ENCODE measurements at places on chromosomes 16 and 17. TPM values are rescaled to one million over a fixed set of nuclear protein-coding genes. Genes with fewer than 3 reads are reported as not detected.

- no peak overlapping the region for H3K4me3 ChIP-seq
- H3K27me3 ChIP-seq = no peaks in the 10 kb centered on the region
- no peaks in the 10 kb centered on the region for H3K36me3 ChIP-seq
- DNase-seq = no peak
Observed at GRCh38 chr17:70677783-70678647, 508.7 kb downstream of the KCNJ2 start.

DNA sequence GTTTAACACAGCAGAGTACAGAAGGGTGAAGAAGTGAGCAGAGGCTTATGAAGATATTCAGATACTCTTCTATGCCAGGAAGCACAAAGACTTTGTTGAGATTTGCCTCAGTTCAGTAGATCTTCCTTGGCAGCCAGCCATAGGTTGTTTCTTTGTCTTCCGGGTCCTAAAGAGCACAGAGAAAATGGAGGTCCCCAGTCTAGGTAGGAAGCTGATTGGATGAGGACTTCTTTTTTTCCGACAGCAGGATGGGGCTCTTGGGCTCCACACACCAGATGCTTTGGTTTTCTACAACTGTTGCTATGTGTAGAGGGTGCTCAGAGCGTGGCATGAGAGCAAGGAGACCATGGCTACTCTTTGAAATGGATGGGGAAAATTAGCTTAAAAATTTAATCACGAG lies 8.3 kb upstream of the CDC6 start:
- DNase-seq = no peak
- H3K4me1 ChIP-seq = peaks cover 7% of the 10 kb centered on the region
- H3K27ac ChIP-seq = no peak overlapping the region
- no peak overlapping the region for H3K4me3 ChIP-seq
- no peaks in the 10 kb centered on the region for H3K27me3 ChIP-seq

GRCh38 chr16:87389245-87389644 lies 2.9 kb upstream of the MAP1LC3B start:
- no peaks in the 10 kb centered on the region for H3K36me3 ChIP-seq
- DNase-seq = no peak
- H3K27ac ChIP-seq = peak overlapping the region; percentile 99

DNA sequence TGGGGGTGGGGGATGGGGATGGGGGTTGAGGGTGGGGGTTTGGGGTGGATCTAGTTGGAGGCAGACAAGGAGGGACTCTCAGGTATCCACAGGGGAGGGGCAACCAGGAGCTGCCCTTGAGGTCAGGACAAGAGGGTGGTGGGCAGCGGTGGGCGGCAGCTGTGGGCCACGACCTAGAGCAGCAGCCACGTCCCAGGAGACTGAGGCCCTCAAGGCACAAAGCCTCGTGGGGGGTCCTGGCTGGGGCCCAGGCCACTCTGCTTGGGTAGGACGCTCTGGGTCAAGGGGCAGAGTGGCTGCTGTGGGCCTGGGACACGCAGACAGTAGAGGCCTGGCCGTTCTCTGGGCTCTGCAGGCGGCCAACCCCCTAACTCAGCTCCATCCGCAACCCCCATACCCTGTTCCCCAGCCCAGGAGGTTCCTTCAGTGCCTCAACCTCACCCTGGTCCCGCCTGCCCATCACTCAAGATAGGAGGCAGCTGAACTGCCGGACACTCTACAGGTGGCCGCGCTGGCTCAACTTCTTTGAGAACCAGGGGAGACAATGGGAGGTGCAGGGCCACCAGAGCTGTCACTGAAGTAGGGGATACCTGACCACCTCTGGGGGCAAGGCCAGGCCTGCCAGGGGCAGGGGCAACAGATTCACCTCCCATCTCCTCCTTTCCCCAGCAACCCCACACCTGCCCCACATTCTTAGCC lies 75.6 kb downstream of the ENGASE start:
- H3K4me3 ChIP-seq = no peak overlapping the region
- no peak overlapping the region for H3K27ac ChIP-seq
- H3K27me3 ChIP-seq = no peaks in the 10 kb centered on the region
- DNase-seq = no peak
- no peaks in the 10 kb centered on the region for H3K4me1 ChIP-seq

ACSF2 gene
- total RNA-seq = 34.3 TPM

DNA sequence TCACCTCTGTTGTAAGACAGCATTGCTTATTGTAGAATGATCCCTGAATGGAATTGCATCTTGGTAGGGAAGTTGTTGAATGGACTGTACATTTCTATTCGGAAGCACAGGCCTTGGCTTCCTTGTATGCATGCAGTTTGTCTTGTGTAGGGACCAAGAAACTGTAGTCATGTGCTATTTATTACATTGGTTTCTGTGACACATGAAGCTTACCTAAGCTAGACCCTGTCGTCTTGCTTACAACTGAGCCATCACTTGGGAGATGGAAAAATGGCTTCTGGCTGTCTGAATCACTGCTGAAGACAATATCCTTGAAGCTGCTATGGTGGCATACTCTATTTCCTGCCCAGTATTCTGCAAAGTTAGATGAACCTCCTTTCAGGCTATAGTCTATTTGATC lies 29.1 kb downstream of the PPM1D start:
- H3K4me1 ChIP-seq = no peaks in the 10 kb centered on the region
- no peak overlapping the region for H3K27ac ChIP-seq
- H3K27me3 ChIP-seq = no peaks in the 10 kb centered on the region
- DNase-seq = no peak
- H3K36me3 ChIP-seq = peaks cover 6% of the 10 kb centered on the region

ANKRD40CL gene
- total RNA-seq = not detected

GRCh38 chr17:37384560-37385149 lies 8.9 kb downstream of the C17orf78 start:
- no peak overlapping the region for H3K4me3 ChIP-seq
- no peak overlapping the region for H3K27ac ChIP-seq
- no peaks in the 10 kb centered on the region for H3K27me3 ChIP-seq
- H3K4me1 ChIP-seq = no peaks in the 10 kb centered on the region

DNA sequence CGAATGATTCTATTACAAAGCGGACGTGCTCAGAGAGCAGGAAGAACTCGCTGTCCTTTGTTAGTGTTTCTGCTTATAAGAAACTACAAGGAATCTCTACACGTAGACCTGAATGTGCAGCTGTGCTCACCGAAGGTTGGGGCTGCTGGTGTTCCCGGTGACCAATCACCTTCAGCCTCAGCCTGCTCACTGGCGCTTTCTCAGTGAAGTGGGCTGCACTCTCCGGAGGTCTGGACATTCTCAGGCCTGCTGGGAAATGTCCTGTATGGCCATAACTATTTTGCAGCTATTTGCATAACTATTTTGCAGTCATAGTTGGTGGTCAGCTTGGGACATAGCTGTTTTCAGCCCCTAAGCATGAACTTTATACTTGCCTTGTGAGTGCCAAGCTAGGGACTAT lies 9.7 kb upstream of the CIAO3 start:
- H3K36me3 ChIP-seq = no peaks in the 10 kb centered on the region
- no peaks in the 10 kb centered on the region for H3K4me1 ChIP-seq

AIPL1 gene
- not detected for total RNA-seq

CMTM1 gene
- total RNA-seq = 0.84 TPM

- no peak for DNase-seq
- H3K27ac ChIP-seq = no peak overlapping the region
- H3K4me3 ChIP-seq = no peak overlapping the region
- no peaks in the 10 kb centered on the region for H3K27me3 ChIP-seq
Observed at GRCh38 chr17:2362416-2362815, 25.1 kb downstream of the SGSM2 start.

NECAB2 gene
- total RNA-seq = 2.7 TPM

GRCh38 chr16:87138316-87138715 lies 178.9 kb downstream of the C16orf95 start:
- no peak for DNase-seq
- H3K4me3 ChIP-seq = no peak overlapping the region
- H3K27me3 ChIP-seq = no peaks in the 10 kb centered on the region
- H3K27ac ChIP-seq = no peak overlapping the region
- no peaks in the 10 kb centered on the region for H3K4me1 ChIP-seq
- no peaks in the 10 kb centered on the region for H3K36me3 ChIP-seq

DPEP3 gene
- total RNA-seq = 0.37 TPM

Data from liver (tissue), 10 donors.